BJ (cell line): ENCODE measurements at places on chromosomes 2 and 18.
A peak's percentile ranks its signal among the peaks of the same experiment; 100 is the strongest.

DNA sequence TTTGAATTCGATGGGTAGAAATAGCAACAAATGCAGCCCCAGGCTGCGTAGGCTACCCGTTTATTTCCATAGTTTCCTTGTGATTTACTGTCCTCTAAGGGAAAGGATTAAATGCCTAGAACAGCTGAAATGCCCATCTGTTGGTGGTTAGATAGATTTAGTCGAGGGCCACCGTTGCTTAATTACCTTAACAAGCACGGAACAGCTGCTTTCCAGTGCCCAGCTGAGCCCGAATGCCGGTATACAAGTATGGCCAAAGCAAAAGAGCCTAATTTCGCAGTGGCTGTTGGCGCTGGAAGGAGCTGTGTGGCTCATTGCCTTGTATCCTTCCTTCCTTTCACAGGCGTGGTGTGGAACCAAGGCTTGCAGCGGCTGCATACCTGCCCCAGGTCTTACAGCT, 109.1 kb downstream of the CABLES1 start:
- DNase-seq, result no peak

DNA sequence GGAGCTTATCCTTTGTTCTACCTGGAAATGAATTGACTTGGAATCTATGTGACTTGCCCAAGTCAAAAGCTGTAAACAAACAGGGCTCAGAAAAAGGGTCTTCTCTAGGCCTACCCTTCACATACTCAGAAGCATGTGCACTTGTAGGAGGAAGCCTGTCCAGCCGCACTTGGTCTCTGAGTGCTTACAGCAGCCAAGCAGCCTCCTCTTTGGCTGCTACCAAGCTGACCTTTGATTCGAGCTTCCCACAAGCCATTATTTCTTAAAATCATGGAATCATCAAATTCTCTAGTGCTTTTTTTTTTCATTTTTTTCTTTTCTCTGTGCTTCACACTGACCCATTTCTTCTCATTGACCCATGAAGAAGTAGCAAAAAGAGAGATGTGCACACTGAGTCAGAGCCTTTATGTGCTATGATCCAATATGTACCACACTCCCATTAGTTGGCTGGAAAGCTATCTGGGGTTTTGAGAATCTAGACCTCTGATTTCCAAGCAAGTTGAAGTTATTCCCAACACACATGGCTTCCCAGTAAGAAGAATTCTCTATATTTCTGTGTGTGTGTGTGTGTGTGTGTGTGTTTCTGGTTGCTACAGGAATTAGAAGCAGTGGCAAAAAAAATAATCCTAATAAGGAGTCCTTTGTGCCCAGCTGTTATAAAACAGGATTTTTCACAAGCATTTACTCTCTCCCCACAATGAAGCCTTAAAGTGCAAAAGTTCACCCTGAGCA, 550.3 kb upstream of the TNP1 start:
- no peak for DNase-seq

GRCh38 chr2:235030126-235030525, 78.3 kb downstream of the SH3BP4 start:
- DNase-seq, result no peak

GRCh38 chr18:63773551-63773950, 1.7 kb upstream of the SERPINB7 start:
- no peak for DNase-seq

DNA sequence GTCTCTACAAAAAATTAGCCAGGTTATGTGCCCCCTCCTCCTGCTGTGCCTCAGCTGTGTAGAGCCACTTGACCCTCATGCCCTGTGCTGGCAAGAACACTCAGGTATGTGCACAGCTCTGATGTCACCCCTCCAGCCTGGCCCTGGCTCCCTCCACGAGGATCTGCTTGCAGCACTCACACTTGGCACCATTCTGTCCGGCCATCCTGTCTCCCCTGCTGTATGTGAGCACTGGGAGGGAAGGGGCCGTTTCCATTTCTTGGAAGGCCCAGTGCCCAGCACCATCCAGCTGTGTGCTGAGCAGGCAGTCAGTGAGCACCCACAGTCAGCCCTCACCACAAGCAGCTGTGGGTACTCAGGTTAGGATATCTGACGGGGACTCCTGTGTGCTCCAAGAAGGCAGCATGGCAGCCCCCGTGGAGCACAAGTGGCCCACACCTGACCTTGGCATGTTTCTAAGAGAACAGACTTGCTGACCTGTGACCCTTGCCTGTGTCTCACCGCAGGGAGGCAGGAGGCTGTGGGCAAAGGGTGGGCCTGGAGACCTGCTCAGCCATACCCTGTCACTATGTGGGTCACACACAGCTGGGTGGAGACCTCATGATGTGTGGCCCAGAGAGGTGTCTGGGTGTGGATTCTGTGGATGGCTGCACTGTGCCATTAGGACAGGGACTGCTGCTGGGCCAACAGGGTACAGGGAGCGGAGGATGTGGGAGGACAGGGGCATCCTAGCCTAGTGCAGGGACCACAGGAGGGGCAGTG, 31.5 kb downstream of the USP34 start:
- no peak for DNase-seq

GRCh38 chr2:170770008-170770605, at the start of gene ERICH2:
ERICH2 (plus strand) TSS chr2:170770378; CDS start chr2:170770682, 304 bp downstream.
- no peak for DNase-seq

DNA sequence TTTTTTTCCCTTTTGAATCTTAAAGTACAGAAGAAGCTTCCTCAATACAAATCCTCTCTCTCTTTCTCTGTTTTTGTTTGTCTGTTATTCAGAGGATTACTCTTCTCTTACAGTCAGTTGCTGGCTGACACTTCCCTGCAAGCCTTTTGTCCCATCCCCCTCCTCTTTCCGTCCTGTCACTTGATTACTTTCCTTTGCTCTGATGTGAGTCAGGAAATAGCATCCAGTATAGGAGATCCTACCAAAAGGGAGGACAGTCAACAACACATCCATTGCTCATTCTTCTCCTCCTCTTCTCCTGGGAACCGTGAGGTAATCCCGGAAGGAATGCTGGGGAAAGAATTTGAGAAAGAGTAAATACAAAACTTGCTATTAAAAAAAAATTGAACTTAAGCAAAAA, 79.3 kb upstream of the SCN7A start:
- DNase-seq, result peak; percentile 18

DNA sequence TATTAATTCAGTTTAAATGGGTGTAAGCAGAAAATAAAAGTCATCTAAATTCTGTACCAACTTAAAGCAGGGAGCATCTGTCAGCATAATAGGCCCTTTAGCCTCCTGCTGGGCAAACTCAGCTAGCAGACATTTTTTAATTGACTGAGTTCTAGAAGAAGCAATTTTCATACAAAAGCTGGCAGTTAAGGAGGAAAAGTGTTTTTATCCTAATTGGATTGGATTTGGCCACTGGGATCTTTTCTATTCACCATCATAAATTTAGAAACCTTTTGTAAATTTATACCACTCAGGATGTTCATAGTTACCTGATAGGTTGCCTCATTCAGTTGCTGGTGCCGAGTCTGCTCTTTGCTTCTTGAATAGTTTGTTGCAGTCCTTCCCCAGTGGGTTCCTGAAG, 262.7 kb upstream of the FSIP2 start:
- DNase-seq, result no peak

DNA sequence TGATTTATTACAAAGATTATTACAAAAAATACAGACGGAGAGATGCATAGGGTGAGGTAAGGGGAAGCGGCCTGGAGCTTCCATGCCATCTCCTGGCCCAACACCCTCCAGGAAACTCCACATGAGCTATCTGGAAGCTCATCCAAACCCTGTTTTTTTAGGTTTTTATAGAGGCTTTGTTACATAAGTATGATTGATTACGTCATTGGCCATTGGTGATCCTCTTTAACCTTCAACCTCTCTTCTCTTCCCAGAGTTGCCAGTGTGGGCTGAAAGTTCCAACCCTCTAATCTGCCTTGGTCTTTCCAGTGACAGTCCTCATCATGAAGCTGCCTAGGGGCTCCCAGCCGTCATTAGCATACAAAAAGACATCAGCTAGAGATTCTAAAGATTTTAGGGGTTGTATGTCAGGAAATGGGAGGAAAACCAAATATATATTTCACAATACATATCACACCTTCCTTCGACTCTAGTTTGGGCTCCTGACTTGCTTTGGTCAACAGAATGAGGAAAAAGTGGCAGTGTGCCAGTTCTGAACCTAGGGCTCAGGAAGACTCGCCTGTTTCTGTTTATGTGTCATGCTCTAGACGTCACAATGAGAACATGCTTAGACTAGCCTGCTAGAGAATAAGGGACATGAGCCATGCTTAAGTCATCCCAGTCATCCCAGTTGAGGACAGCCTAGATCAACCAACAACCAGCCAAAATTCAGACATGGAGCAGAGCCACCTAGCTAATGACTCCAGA, 54.1 kb downstream of the ETAA1 start:
- peak; percentile 10 for DNase-seq

DNA sequence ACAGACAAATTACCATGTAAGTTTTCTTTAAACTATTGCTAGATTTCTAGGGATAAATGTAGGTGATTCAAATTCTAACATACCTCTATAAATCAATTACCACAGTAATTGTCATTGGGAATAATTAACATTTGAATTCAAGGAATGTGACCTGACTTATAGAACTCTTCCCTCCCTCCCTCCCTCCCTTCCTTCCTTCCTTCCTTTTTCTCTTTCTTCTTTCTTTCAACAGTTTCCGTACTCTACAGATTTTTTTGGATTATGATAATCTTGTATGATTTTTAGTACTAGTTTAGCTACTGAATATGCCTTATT, 18.2 kb upstream of the FTCDNL1 start:
- DNase-seq, result no peak

- no peak for DNase-seq
These were observed 46.4 kb upstream of the SELENOI start for GRCh38 chr2:26299471-26300101.

- peak; percentile 47 for DNase-seq
These were observed 372.5 kb downstream of the RBM43 start for GRCh38 chr2:150889141-150889540.

GRCh38 chr2:174704061-174704460, 60.2 kb downstream of the CHRNA1 start:
- DNase-seq, result no peak

DNA sequence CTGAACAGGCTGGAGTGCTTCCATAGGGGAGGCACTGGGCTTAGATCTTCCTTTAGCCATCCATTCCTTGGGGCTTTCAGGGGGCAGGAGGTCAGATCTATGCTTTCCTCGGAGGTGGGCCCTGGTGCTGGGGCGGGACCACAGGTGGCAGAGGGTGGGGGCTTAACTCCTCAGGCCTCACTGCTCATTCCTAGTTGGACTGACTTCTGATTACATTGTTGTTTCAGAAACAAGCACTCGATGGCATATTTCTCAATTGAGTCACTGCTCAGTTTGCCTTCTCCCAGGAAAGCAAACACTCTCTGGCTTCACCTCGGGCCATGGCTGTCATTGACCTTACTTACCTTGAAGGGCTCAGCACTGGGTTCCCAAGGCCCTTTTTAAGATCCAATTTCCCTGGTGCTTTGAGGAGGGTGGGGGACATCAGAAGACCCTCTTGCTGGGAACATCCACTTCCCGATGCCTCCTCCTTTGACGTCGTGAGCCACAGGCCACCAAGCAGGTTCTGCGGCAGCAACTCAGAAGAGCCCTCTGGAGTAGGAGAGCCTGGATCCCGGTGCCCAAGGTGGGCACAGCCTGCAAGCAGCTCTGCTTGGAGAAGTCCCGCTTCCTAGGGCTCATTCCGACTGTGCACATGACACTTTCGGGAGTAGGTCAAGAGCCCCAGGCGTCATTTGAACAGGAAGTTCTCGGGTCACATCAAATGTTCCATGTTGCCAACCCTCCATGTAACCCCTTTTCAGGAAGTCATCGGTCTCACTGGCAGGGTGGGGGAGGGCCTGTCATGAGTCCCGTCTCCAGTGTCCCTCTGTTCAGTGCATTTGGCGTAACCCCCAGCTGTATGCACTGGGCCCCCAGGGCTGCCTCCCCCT, 40.6 kb downstream of the SDC1 start:
- DNase-seq, result no peak

DNA sequence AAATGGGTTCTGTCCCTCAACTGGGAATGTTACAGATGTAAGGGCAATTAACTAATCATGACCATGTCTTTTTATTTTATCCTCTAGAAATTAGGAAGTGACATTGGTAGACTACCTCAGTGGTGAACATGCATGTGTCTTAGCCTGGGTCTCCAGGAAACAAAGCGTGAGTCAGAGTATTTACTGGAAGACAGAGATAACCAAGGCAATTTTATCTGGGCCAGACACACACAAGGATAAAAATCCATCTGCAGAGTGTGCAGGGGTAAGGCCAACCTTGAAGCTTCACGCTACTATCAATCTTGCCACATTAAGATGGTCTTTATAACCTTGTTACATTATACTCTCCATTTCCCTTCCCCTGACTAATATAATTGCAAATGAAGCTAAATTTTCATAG, 487.5 kb downstream of the SUCLG1 start:
- DNase-seq, result no peak

- DNase-seq, result peak; percentile 38
These were observed 208.5 kb upstream of the ACVR2A start for GRCh38 chr2:147636238-147636882.

DNA sequence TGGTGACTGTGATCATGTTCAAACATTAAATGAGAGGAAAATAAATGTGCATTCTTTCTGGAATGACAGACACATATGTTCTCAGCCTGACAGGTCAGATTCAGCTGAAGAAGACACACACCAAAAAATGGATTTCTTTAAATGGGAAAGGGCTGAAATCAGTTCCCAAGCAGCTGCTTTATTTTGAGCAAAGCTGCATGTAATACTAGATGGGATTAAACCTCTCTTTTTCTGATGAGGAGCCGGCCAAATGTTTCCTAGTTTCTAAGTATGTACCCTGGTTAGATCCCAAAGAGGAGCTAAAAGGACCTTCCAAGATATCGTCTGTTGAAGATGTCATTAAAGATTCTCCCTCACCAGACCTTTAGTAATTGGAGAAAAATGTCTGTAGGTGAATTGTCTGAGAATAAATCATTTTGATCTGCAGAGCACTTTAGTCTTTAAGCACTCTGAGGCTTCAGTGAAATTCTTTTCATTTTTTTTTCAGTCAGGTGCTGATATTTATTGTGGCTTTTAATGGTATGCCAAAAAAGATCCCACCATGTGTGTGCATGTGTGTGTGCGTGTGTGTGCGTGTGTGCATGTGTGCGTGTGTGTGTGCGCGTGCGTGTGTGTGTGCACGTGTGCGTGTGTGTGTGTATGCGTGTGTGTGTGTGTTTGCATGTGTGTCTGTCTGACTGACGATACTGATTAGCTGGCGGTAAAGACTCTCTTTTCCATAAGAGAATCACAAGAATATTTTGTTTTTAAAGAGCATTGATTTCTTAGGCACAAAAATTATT, 175.8 kb downstream of the IRS1 start:
- DNase-seq, result no peak

GRCh38 chr2:7572450-7572849, 655.2 kb downstream of the RNF144A start:
- no peak for DNase-seq

- no peak for DNase-seq
These were observed 183.2 kb upstream of the SMAD2 start for GRCh38 chr18:48113691-48114090.
